ENCODE measurements at places on chromosomes 3 and 15. TPM values are rescaled to one million over a fixed set of nuclear protein-coding genes. Genes with fewer than 3 reads are reported as not detected.

GRCh38 chr15:48887144-48887543 lies 9.2 kb downstream of the EID1 start:
- no peak overlapping the region for H3K27ac ChIP-seq
- DNase-seq: no peak
- no peaks in the 10 kb centered on the region for H3K36me3 ChIP-seq
- no peak overlapping the region for H3K4me3 ChIP-seq
- no peaks in the 10 kb centered on the region for H3K4me1 ChIP-seq
- H3K27me3 ChIP-seq: no peaks in the 10 kb centered on the region

- no peak overlapping the region for H3K27ac ChIP-seq
- no peaks in the 10 kb centered on the region for H3K36me3 ChIP-seq
- peaks cover 27% of the 10 kb centered on the region for H3K4me1 ChIP-seq
- DNase-seq: no peak
- H3K27me3 ChIP-seq: no peaks in the 10 kb centered on the region
- no peak overlapping the region for H3K4me3 ChIP-seq
These were observed 40.5 kb upstream of the HES1 start for GRCh38 chr3:194095464-194095863.

Gene SPSB4
- total RNA-seq: not detected

Gene ARHGAP11A
- 91.6 TPM for total RNA-seq

- no peak overlapping the region for H3K27ac ChIP-seq
- no peaks in the 10 kb centered on the region for H3K27me3 ChIP-seq
- H3K4me3 ChIP-seq: no peak overlapping the region
- no peaks in the 10 kb centered on the region for H3K4me1 ChIP-seq
- H3K36me3 ChIP-seq: no peaks in the 10 kb centered on the region
These were observed 623.7 kb downstream of the MCTP2 start for GRCh38 chr15:94855018-94855408.

Gene GPX1
- total RNA-seq: 386 TPM

- peaks cover 13% of the 10 kb centered on the region for H3K4me1 ChIP-seq
- H3K27me3 ChIP-seq: no peaks in the 10 kb centered on the region
- no peak overlapping the region for H3K4me3 ChIP-seq
- H3K36me3 ChIP-seq: no peaks in the 10 kb centered on the region
- DNase-seq: no peak
These were observed 21.4 kb downstream of the ZBTB38 start for GRCh38 chr3:141389703-141390102.

DNA sequence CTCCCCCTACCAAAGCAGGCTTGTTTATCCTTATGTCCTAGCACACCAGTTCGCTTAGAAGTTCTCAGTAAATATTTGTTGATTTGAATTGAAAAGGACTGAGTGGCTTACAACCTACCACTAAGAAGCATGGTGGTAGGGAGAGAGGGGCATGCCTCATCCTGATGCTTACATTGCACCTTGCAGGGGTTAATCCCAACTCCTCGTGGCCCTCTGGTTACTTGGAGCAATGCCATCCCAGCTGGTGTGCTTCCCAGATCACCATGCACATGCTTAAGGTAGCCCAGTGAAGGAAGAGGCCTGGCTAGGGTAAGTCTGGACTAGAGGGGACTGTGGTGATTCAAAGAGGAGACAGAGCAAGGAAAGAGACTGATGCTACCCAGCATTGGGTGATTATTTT lies 253.3 kb downstream of the CLSTN2 start:
- H3K4me1 ChIP-seq: no peaks in the 10 kb centered on the region
- DNase-seq: no peak
- H3K4me3 ChIP-seq: no peak overlapping the region
- H3K27me3 ChIP-seq: no peaks in the 10 kb centered on the region
- H3K36me3 ChIP-seq: no peaks in the 10 kb centered on the region

DNA sequence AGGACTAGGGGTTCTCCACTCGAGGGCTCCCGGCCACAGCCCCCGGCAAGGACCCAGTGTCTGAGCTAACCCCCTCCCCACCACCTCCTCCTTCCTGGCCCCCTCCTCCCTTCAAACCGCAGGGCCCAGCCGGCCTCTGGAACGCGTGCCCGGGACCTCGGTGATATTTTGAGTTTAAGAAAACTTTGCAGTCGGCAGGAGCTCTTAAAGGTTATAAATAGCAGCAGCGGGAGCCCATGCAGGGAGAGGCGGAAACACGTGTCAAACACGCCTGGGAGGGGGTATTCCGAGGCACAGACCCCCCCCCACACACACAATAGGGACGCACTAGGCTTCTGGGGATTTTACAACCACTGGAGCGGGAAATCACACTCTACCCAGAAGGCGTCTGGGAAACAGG lies 3.1 kb upstream of the PTH1R start:
- no peak for DNase-seq
- H3K27me3 ChIP-seq: no peaks in the 10 kb centered on the region
- H3K4me1 ChIP-seq: peaks cover 12% of the 10 kb centered on the region
- H3K27ac ChIP-seq: no peak overlapping the region
- H3K36me3 ChIP-seq: no peaks in the 10 kb centered on the region

Gene DYNLT2B
- 5.3 TPM for total RNA-seq

Gene LOXL1
- 35.8 TPM for total RNA-seq

Gene PIERCE2
- 1.2 TPM for total RNA-seq

DNA sequence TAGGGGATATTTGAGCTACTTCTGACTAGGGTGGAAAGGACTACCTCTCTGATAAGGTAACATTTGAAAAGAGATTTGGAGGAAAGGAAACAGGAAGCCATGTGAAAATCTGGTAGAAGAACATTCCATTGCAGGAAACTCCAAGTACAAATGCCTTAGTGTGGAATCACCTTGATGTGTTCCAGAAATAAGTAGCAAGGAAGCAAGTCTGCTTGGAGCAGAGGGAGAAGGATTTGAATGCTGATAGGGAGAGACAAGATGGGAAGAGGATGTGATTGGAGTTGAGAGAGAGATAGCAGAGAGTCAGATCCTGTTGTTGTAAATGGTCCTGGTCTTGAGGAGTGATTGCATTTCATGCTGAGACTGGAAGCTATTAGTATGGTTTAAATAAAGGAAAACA lies 335.1 kb upstream of the DCBLD2 start:
- DNase-seq: no peak
- H3K27ac ChIP-seq: no peak overlapping the region
- no peaks in the 10 kb centered on the region for H3K27me3 ChIP-seq
- no peak overlapping the region for H3K4me3 ChIP-seq

- no peaks in the 10 kb centered on the region for H3K4me1 ChIP-seq
- H3K4me3 ChIP-seq: no peak overlapping the region
- peaks cover 9% of the 10 kb centered on the region for H3K36me3 ChIP-seq
- no peak overlapping the region for H3K27ac ChIP-seq
- no peak for DNase-seq
- no peaks in the 10 kb centered on the region for H3K27me3 ChIP-seq
These were observed 9.1 kb downstream of the KPNA1 start for GRCh38 chr3:122505676-122506075.

DNA sequence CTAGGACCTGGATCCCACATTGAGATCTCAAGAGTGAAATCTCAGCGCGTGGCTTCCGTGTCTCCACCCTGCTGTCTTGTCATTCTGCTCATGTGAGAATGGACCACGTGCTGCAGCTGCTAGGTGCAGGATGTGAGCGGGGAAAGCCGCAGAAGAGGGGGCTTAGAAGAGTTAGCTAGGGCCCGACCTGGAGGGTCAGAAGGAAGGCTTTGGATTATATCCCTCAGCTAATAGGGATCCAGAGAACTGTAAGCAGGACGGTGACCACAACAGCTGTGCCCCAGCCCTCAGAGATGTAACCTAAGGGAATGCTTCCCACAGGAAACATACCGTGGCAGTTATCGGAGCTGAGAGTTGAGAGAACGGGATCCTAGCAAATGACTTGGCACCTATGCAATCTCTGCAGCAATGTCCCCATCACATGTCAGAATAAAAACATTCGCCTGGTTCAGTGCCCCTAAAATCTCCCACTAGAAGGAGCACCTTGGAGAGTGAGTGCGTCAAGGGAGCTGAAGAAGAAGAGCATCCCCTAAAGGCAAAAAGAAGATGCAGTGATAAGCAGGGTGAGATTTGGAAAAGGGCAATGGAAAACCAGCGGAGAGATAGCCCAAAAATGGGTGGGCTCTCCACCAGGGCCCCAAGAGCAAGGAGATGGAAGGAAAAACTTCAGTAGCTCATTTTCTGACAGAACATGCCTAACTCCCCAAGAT lies 76.9 kb upstream of the ST8SIA2 start:
- DNase-seq: no peak
- H3K4me1 ChIP-seq: no peaks in the 10 kb centered on the region
- H3K4me3 ChIP-seq: no peak overlapping the region
- no peak overlapping the region for H3K27ac ChIP-seq
- peaks cover 87% of the 10 kb centered on the region for H3K27me3 ChIP-seq

DNA sequence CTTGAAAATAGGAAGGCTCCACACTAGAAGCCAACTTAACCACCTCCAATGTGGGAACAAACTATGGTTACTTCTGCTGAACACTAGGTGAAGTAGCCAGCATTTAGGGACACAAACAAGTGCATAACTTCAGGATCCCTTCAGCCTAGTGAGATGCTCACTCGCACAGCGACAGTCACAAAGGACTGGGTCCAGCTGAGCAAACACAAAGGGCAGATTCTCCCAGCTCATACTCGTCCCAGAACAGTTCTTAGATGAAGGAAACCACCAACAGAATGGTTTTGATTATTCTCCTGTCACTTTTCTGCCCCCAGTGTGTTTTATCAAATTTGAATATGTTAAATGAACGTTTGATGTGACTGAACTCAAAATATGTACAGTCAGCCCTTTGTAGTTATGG lies 201.6 kb downstream of the KCNAB1 start:
- no peak overlapping the region for H3K4me3 ChIP-seq
- no peak overlapping the region for H3K27ac ChIP-seq
- DNase-seq: no peak
- H3K27me3 ChIP-seq: no peaks in the 10 kb centered on the region
- no peaks in the 10 kb centered on the region for H3K4me1 ChIP-seq
- no peaks in the 10 kb centered on the region for H3K36me3 ChIP-seq

Measured in PC-9 (cell line).